GM04503 (cell line): ENCODE measurements at places on chromosomes 12 and 14.

GRCh38 chr12:1575408-1576401 is 18.7 kb downstream of the FBXL14 start:
- no peak for DNase-seq

GRCh38 chr12:80184926-80185325 is 85.6 kb downstream of the OTOGL start:
- DNase-seq, result no peak

GRCh38 chr14:95679148-95679815 is 6.9 kb upstream of the TCL1B start:
- DNase-seq, result no peak

- peak; percentile 51 for DNase-seq
Observed at GRCh38 chr12:55972042-55972441, 1.8 kb upstream of the RAB5B start.

DNA sequence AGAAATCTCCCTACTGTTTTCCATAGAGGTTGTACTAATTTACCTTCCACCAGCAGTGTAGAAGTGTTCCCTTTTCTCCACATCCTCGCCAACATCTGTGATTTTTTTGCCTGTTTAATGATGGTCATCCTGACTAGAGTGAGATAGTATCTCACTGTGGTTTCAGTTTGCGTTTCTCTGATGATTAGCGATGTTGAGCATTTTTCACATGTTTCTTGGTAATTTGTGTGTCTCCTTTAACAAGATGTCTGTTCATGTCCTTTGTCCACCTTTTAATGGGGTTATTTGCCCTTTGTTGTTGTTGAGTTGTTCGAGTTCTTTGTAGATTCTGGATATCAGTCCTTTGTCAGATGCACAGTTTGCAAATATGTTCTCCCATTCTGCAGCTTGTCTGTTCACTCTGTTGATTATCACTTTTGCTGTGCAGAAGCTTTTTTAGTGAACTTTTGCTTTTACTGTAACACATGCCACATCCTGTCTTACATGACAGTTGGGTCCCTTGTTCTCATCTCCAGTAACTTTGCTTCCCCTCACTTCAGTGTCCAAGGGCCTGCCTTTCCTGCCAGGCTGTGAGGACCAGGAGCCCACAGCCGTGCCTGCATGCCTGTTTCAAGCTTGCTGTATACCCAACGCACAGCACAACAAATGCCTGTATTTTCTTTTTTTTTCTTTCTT is 64.9 kb downstream of the SPRING1 start:
- DNase-seq, result no peak

DNA sequence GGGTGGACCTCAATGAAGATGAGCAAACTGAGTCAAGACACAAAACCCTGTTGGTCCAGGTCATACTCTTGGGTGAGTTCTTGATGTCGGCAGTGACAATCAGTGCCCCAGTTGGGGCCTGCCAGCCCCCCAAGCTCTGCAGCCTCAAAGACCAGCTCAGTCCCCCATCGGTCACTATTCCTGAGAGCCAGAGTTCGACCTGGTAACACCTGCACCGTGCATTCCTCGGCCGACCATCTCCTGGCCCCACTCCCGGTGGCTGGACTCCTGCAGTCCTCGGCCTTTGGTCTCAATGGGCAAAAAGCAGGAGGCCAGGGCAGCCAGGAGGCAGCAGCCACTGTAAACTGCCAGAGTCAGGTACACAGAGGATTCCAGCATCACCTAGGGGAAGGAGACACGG is 32.5 kb downstream of the DAO start:
- no peak for DNase-seq

DNA sequence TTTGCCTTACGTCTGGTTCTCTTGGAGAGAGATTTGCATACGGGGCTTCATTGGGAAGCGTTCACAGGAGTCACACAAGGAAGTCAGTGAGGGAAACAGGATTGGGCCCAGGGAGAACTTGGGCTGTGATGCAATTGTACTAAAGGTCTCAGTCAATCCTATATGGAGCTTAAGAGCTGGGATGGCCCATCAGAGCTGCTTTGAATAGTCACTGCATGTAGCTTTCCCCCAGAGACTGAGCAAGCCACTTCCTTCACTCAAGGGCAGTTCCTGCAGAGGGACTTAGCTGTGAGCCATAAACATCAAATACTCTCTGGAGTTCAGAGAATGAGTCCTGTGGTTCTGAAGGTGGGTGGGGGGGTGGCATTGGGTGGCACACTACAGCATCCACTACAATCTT is 605.4 kb downstream of the MED13L start:
- DNase-seq, result no peak

GRCh38 chr12:40168001-40168400 is 56.8 kb upstream of the LRRK2 start:
- no peak for DNase-seq

GRCh38 chr12:33795536-33795935 is 226.8 kb upstream of the ALG10 start:
- no peak for DNase-seq

GRCh38 chr14:22890416-22890815 is 7.4 kb downstream of the REM2 start:
- DNase-seq, result no peak

GRCh38 chr12:81359736-81360135 is 281.9 kb downstream of the ACSS3 start:
- no peak for DNase-seq

DNA sequence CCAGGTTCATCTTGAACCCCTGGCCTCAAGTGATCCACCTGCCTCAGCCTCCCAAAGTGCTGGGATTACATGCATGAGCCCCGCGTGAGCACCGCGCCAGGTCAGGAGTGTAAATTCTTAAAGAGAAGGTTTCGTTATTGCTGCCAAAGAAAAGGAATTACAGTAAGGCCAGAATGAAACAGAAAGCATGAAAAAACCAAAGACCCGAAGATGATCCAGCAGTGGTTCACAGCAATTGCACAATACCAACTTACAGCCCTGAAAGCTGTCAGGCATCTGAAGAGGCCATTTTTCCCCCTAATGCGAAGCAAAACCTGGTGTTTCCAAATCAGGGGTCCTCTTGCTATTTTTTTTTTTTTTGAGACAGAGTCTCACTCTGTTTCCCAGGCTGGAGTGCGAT is 10.3 kb downstream of the RBM23 start:
- no peak for DNase-seq

DNA sequence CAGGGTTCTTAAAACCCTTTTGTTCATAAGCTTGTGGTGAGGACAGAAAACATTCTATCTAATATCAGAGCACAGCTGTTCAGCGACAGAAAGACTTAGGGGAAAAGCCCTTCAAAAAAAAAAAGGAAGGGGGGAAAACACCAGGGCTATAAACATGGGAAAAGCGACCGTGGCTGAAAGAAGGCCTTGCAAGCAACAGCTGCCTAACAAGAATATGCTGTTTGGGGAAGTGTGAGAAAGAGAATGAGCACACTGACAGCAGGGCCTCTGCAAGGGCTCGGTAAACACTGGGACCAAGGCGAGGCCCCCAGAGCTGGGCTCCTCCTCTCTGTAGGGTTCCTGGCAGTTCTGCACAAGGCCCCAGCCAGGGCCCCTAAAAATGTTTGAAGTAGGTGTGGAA is 27.4 kb upstream of the CCND2 start:
- no peak for DNase-seq
